ENCODE measurements at places on chromosomes 7 and 10.

- no peak for DNase-seq
Measured at GRCh38 chr7:87345962-87346371, 503 bp downstream of the CROT start.

- DNase-seq: no peak
Measured at GRCh38 chr10:47311193-47311931, 10.9 kb upstream of the GDF2 start.

DNA sequence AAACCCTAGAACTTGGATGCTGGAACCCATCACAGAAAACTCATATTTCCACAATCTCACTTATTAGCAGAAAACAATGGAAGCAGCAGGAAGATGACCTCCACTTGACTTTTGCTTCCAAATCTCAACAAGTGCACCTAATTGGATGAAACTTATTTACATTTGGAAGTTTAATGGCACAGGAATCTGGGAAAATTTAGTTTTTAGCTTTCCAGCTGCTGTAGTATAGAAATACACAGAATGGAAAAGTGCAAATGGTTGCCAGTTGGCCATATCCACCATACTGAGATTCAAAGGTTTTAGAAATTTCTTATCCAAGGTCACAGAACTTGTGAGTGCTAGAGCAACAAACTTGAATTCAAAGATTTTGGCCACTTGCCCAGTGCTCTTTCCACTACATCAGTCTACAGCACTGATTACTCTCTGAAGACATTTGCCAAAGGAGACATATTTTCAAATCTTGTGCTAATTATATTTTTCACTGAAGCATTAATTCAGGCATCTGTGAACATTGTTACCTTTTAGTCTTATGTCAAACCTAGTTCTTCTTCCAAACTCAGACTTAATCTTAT, 9.3 kb upstream of the AHR start:
- no peak for DNase-seq

DNA sequence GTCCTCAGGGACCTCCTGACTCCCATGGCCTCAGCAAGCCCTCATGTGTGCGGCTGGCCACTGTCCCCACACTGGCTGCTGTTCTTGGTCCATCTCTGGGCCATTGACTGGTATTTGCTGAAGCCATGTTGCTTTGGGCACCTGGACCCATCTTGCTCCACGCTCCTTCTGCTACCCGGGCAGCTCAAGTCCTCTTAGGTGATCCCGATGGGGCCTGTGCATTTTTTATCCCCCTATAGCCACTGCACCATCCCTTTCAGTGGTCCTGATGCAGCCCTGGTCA, 16.7 kb downstream of the RAMP3 start:
- no peak for DNase-seq

- DNase-seq: no peak
Measured at GRCh38 chr7:13411151-13411550, 578.3 kb downstream of the ETV1 start.

DNA sequence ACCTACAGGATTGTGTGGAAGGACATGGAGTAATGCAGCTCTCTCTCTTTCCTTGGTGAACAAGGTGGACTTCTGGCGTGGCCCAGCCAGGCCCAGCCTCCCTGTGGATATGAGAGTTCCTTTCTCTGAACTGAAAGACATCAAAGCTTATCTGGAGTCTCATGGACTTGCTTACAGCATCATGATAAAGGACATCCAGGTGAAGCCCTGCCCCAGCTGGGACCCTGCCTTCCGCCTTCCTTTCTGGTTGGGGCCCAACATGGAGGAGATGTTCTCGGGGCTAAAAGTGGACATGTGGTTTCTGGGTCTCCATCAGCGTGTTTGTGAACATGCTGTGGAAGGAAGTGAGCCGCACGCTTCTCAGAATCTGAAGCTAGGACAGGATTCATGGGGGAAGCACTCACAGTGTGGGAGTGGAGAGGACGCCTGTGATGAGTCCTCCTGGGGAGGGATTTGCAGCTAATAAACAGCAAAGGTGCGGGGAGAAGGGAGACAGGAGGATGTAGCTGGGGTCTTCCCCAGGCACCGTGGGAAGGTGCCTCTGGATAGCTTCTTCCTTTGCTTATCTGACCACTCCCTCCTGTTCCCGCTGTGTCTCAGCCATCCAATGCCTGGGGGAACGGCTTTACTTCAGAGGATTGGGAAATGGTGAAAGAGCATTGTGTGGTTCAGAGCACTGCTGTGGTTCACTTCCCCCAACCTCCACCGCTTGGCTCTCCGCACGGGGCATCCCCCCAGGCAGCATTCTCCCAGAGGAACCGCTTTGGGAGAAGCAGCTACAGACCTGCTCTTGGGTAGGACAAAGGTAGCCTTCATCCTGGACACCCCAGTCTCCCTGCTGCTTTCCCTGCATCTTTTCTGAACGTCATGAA, 5.5 kb downstream of the CPA5 start:
- no peak for DNase-seq

DNA sequence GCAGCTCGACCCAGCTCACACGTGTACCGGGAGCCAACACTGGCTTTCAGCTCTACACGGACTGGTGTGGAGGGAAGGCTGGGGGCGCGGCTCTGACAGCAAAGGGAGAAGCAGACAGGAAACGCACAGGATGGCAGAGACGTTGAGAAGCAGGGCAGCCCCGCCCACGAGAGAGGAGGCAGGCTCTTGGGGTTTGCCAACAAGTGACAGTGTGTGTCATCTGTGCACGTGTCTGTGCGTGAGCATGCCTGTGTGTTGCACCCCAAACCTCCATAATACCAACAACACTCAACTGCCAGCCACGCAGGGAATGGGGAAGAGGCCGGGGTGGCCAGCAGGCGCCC, 64.4 kb upstream of the PDGFA start:
- no peak for DNase-seq

DNA sequence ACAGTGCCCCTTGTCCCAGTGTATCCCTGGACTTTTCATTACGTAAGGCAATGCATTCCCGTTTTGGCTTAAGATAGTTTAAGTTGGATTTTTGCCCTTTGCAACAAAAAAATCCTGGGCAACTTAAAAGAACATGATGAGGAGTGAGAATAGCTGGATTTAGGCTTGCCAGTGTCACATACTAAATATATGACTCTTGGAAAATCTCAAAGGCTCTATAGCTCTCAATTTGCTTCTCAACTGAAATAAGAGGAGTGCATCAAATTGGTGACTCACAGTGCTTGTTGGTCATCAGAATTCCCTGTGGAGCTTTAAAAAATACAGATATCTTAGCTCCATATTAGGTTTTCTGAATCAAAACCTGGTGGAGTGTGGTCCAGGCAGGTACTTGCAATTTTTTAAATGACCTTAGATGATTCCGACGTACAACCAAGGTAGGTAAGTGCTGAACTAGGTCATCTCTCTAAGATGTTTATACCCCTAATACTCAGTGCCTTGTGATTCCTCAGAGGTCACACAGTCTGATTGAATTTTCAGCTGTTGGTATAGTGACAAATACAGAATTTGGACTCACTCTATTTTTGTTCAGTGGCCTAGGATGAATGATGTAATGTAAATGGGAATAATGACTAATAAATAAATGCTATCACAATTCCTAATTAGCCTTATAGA, 33.9 kb upstream of the ORC5 start:
- DNase-seq: no peak

DNA sequence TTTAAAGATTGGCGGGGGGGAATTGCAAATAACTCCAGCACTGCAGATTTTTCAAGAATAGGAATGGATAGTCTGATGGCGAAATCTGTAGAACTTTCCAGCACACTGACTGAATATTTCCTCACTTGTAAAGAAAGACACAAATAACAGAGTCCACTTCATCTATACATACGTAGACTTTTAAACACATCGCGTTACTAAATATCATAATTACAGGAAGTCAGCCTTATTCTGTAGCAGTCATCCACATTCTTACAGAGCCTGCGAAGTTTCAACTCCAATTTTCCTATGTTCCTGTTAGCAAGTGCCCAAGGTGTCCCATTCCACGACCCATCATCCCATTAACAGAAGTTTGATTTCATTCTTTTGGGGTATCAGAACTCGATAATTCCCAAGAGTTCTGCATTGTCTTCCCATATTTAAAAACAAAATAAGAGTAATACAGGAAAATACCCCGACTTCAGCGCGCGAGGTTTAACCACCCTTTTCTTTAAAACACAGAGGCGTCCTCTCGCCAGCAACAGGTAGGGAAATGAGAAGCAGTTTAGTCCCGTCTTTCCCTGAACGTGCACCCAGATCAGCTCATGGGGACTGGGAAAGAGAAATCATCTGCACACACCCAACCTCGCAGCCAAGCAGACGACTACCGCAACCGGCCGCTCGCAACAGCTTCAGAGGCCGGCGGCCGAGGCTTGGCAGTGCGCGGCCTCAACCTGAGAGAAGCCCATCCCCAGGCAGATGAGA, 880 bp downstream of the HERC4 start:
- no peak for DNase-seq

- DNase-seq: no peak
Measured at GRCh38 chr7:81155654-81156373, 237.0 kb upstream of the SEMA3C start.

DNA sequence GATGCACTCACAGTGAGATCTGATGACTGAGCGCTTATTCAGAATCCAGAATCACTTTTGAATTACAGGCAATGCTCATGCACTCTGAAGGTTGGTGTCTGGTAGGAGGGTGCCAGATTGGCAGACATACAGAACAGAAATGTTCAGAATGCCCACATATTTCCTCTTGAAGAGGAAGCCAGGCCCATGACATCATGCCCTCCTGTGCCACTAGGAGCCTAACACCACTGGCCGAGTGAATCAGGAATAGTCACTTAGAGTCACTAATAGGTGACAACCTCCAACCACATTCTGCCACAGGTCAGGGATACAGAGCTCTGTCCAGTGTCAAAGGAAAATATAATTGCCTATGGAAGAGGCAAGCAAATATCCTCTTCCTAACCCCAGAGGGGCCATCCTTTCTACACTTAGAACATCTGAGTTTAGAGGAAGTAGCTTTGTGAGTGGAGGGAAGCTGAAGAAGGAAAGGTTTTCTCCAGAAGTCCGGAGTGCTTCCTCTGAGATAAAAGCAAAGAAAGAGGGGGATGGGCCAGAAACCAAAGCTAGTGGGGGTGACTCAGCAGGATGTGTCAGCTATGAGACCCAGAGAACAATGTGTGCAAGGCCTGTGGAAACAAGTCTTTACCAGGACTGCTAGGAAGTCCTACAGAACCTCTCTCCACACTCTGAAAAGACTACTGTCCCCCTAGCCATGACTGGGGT, 838.8 kb downstream of the GRID1 start:
- DNase-seq: no peak

GRCh38 chr7:157767506-157768197, 430.8 kb downstream of the DNAJB6 start:
- no peak for DNase-seq

DNA sequence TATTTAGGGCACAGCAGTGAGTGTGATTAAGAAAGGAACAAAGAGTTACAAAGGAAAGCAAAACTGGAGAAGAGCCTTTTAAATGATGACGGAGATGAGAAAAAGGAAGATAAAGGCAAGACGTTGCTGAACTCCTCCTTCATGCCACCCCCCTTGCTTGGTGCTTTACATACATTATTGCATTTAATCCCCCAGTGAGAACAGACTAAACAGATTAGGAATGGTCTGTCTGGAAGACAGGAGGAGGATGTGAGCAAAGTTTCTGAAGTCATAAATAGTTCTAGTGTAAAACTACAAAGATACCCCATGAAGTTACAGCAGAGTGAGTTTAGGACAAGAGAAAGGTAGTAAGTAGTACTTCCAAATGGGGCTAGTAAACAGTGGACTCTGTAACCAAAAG, 113.5 kb downstream of the PLCE1 start:
- DNase-seq: no peak

DNA sequence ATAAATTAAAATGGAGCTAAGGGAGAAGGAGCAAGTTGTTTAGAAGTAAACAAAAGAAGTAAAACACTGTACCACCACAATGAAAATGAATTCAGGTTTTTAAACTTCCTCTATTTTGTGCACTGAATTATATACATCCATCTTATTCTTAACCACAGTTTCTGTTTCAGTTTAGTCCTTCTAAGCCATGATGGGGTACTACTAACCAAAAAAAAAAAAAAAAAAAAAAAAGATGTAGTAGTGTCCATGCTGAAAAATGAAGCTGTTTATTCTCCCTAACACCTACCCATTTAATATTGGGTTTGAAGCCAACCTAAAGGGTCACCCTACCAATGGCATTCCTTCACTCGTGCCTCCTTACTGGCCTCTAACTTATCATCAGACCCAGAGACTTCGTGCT, 3.4 kb upstream of the BMPR1A start:
- DNase-seq: no peak

Measured in esophagus squamous epithelium (tissue), 5 donors.